NCI-H1092 (cell line): ENCODE measurements at places on chromosomes 7 and 10.
A peak's percentile ranks its signal among the peaks of the same experiment; 100 is the strongest.

- no peak for DNase-seq
These were observed 76.0 kb upstream of the DNAAF5 start for GRCh38 chr7:650339-651031.

DNA sequence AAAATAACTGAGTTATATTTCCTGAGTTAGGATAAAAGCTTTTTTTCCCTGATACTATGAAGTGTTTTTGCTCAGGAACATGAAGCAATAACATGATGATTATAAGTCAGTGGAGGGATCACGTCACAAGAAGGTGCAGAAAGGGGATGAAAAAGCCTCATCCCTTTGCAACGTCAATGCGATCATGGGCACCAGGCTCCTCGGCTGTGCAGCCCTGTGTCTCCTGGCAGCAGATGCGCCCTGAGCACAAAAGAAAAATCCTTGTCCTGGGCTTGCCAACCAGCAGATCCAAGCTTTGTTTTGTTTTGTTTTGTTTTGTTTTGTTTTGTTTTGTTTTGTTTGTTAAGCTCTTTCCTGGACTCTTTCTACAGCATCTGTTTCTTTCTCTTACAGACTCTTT, 103.5 kb upstream of the PRSS1 start:
- DNase-seq, result no peak

GRCh38 chr10:48406658-48407057, 100.2 kb downstream of the MAPK8 start:
- DNase-seq, result no peak

DNA sequence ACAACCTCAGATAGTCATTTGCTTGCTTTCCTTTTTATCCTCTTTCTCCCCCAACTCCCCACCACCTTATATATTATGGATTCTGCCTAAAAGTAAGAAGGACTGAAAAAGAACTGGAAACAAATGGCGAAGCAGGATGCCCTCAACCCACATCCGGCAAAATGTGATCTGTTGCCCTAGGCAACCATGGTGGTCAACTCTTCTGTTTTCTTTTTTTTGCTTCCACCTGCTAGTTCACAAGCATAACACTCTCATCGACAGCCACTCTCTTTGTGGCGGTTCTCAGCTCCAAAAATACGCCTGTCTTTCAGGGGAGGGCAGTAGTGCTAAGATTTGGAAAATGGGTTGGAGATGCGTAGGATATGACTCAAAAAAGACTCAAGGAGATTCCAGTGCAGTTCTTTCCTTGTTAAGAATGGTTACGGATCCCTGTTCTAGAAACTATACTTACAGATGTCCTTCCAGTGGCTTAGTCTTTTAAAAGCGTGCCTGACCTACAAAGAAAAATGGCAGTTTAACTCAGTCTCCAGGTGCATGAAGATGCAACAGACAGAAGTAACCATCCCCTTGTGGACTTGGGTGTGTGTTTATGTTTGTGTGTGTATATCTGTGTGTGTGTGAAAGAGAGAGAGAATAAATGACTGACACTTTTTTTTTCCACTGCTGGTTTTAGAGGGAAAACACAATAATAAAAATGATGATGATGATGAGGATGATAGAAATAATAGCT, 10.7 kb downstream of the APBB1IP start:
- no peak for DNase-seq

DNA sequence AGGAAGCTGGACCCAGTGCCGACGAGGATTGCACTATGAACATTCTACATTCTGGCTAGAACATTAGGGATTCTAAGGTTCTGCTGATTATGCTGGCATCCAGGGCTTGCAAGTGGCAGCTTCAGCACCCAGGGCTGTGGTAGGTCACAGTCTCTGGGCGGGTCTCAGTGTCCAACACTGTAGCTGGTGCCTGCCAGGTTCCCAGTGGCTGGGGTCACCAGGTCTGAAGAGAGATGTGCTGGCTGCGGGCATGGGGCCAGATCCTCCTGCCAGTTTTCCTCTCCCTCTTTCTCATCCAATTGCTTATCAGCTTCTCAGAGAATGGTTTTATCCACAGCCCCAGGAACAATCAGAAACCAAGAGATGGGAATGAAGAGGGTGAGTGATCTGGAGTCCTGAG, at the start of gene PTTG1IP2:
PTTG1IP2 (plus strand) TSS at position 86 of the 400 bp plus-strand sequence; CDS start at position 234, 148 bp downstream.
- DNase-seq, result no peak

- no peak for DNase-seq
These were observed 4.1 kb upstream of the OIT3 start for GRCh38 chr10:72889391-72889831.

GRCh38 chr7:128727239-128727638, 11.9 kb upstream of the CALU start:
- no peak for DNase-seq

GRCh38 chr10:33178026-33178755, 156.3 kb downstream of the NRP1 start:
- no peak for DNase-seq

DNA sequence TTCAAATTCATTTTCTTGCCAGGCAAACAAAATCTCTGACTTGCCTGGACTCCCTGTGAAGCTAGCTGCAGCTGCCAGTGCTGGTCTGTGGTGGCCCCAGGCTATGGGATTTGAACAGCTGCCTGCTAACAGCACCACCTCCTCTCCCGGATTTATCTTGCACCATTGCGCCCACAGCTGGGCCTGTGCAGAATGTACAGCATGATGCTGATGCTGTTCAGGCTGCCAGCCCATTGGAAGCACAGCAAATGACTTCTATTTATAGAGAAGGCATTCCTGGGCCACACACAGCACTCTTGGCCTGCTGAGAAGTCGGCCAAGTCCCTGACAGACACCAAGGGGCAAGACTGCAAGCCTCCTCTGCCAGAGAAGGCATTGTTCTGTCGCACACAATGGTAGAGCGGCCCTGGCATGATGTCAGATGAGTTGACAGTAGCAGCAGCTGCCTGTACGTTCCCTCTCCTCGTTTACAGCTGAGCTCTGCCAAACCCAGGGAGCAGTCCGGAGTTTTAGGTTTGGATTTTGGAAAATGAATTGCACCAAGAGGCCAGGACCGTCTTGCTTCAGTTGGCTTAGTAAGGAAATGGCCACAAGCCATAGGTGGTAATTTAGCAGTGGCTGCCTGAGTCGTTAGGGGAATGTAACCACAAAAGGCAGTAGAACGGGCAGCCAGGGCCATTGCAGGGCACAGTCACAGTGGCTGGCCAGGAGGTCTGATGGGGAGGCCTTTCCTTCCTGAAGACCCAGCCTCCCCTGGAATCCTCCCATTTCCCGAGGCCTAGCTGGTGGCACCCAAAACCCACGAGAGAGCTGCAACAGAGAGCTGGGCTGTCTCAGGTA, 38.5 kb downstream of the MTURN start:
- DNase-seq, result peak; percentile 91

- DNase-seq, result no peak
These were observed 19.1 kb upstream of the GALNT11 start for GRCh38 chr7:152006336-152006735.

- DNase-seq, result no peak
These were observed 4.9 kb upstream of the UPK3B start for GRCh38 chr7:76505168-76506080.

DNA sequence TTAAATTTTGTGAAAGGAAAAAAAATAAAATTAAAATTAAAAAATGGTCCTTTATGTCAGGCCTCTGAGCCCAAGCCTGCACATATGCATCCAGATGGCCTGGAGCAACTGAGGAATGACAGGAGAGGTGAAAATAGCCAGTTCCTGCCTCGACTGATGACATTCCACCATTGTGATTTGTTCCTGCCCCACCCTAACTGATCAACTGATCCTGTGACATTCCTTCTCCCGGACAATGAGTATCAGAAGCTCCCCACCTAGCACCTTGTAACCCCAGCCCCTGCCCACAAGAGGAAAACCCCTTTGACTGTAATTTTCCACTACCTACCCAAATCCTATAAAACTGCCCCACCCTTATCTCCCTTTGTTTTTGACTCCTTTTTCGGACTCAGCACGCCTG, 972.2 kb upstream of the GHITM start:
- DNase-seq, result no peak

- no peak for DNase-seq
These were observed 384.1 kb upstream of the KIAA1217 start for GRCh38 chr10:23824822-23825221.

- no peak for DNase-seq
These were observed 52.3 kb upstream of the SEMA3D start for GRCh38 chr7:85239109-85239508.

DNA sequence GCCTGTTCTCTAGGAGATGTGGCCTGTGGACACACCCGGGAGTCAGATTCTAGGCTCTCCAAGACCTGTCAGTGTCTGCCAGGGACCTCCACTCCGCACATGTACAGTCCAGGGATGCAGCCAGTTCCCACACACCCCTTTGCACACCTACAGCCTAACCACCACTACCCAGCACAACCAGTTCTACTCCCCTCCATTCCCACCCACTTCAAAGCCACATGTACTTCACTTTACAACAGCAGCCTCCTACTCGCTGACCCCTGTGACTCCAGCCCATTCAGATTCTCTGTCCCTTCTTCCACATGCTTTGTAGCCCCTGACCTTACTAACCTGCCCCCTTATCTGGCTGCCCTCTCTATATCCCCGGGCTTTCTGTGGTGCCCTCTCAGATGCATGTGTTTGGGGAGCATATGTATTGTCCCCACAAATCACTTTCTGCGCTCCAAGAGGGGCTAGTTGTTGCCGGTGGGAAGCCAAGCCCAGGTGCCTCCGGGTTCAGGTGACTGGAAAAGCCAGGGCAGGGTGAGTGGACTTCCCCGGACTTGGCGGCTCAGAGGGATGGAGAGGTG, 7.2 kb downstream of the LBX1 start:
- DNase-seq, result no peak

GRCh38 chr7:664997-665735, 61.3 kb upstream of the DNAAF5 start:
- DNase-seq, result no peak

DNA sequence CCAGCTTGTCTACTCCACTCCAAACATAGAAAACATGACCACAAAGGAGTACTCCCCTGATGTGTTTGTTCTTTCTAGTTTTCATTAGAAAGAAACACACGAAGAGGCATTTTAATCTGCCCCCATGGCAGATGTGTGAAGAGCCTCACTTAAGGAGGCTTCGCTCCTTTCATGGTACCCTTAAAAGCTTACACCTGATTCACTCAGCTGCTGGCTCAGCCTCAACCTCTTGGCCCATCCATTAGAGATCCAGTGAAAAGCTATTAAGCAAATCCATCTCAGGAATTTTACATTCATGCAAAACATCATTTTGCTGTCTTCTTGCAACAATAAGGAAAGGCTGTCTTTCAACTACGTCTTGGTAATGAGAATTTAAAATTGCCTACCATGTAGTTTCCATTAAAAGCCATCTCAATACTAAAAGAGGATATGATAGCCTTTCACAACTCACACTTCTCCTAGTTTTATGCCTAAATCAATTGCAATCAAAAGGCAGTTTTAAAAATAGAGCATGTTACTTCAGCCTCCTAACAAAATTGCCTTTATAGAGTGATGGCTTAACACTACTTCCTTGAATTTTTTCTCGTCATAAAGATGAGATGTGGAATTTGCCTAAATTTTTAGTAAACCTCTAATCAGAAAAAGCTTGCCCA, 22.7 kb downstream of the MACC1 start:
- DNase-seq, result peak; percentile 27

DNA sequence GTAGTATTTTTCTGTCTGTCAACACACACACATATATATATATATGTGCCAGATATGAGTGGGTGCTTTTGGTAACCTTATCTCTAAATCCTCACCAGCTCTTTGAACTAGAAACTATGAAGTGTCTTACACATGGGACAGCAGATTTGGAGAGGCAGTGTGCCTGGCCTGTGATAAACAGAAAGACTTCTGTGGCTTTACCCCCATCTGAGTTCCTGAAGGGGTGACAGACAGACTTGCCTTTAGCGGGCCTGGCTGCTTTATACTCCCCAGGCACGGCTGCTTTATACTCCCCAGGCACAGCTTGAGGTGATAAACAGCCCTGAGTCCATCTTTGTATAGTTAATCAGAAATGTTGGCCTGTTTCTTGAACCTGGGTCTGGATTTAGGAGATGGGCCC, 5.6 kb downstream of the BAG3 start:
- no peak for DNase-seq

GRCh38 chr7:14197280-14197679, 207.8 kb upstream of the ETV1 start:
- no peak for DNase-seq

- no peak for DNase-seq
These were observed 16.0 kb upstream of the OLAH start for GRCh38 chr10:15027741-15028140.

DNA sequence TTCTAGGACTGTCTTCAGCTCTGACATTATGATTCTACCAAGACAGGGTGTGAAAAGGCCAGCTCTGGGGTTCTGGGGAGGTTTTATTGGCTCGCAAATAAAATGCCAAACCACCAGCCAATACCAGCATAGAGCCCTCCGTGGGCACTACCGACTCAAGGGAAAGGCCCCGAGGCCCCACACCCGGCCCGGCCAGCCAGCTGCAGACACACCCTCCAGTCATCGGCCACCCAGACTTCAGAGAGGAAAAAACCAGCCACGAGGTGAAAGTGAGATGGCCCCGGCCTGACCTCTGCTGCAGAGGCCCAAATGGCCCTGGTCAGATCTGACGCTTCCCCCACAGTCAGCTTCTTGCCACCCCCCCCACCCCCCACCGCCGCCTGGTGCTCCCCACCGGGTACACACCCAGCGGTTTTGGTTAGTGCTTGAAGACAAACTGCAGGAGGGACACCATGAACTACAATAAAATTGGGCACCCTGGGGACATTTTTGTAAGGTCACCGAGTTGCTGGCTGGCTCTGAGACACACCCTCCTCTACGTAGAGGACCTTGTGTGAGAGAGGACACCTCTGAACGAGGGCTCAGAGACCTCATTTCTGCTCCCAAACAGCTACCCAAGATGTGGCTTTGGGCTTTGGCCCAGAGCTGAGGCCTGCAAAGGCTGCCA, 79.9 kb downstream of the PRKAG2 start:
- DNase-seq, result no peak
